ENCODE measurements at places on chromosomes 13 and 19.

GRCh38 chr13:100382785-100383184 is 205.8 kb downstream of the GGACT start:
- no peak for DNase-seq

GRCh38 chr19:54484451-54484850 is 11.4 kb upstream of the CDC42EP5 start:
- DNase-seq, result no peak

DNA sequence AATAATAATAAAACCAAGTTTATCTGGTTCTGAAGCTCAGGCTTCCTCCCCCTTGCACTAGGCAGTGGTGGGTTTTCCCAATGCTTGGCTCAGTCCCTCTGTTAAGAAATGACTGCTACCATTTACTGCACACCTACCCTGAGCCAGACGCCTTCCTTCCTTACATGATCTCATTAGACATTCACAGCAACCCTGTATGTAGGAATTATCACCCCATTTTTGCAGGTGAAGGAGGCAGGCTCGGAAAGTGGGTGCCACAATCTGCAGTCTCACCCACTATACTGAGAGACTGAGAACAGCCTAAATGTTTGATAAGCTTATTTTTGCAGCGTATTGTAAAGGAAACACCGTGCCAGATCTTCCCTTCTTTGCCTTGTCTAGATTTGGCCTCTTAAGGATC is 18.3 kb upstream of the CACNG8 start:
- DNase-seq, result no peak

DNA sequence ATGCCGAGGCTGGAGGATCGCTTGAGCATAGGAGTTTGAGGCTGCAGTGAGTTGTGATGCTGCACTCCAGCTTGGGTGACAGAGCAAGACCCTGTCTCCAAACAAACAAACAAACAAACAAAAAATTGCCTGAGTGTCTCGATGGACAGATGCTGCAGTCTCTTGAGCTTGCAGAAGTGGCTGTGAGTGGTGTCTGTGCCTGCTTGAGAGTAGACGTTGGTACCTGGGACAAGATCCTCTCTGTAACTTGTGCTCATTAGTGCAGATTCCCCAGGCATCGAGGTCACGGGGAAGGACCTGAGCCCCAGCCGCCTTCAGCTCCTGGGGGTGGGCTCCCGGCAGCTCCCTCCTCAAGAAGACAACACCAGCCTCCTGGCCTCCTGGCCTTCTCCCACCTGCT is 8.6 kb upstream of the C5AR2 start:
- no peak for DNase-seq

GRCh38 chr19:31146015-31146414 is 203.2 kb downstream of the TSHZ3 start:
- DNase-seq, result no peak

- no peak for DNase-seq
These were observed 115.7 kb upstream of the STARD13 start for GRCh38 chr13:33401238-33401637.

DNA sequence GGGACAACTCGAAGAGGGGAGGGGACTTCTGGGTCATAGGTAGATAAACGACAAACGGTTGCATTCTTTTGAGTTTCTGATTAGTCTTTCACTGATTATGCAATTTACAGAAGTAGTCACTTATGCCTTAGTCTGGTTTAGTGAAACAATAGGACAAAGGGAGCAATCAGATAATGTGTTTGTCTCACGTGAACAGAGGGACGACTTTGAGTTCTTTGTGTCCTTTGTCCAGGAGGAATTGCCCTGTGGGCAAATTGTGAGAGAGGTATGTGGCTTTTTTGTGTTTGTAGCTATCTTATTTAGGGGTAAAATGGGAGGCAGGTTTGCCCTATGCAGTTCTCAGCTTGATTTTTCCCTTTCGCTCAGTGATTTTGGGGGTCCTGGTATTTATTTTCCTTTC is 362.9 kb upstream of the PCDH20 start:
- DNase-seq, result no peak

GRCh38 chr13:109385242-109385560 is 401.2 kb downstream of the IRS2 start:
- no peak for DNase-seq

DNA sequence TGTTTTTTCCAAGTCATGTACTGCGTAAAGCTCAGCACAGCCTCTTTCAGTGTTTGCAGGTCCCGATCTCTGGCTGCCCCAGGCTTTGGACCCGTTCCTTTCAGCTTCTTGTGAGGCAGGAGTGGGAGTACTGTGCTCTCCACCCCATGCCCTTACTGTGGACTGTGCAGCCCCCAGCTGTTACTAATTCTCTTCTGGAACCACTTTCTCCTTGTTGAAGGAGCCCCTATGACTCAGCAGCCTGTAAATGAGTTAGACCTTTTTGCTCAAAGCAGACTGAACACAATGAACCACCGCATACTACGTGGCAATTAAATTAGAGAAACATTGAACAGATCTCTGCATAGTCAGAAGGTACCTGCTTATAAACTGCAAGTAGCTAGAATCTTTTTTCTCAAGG is 39.0 kb downstream of the SERTM1 start:
- no peak for DNase-seq

DNA sequence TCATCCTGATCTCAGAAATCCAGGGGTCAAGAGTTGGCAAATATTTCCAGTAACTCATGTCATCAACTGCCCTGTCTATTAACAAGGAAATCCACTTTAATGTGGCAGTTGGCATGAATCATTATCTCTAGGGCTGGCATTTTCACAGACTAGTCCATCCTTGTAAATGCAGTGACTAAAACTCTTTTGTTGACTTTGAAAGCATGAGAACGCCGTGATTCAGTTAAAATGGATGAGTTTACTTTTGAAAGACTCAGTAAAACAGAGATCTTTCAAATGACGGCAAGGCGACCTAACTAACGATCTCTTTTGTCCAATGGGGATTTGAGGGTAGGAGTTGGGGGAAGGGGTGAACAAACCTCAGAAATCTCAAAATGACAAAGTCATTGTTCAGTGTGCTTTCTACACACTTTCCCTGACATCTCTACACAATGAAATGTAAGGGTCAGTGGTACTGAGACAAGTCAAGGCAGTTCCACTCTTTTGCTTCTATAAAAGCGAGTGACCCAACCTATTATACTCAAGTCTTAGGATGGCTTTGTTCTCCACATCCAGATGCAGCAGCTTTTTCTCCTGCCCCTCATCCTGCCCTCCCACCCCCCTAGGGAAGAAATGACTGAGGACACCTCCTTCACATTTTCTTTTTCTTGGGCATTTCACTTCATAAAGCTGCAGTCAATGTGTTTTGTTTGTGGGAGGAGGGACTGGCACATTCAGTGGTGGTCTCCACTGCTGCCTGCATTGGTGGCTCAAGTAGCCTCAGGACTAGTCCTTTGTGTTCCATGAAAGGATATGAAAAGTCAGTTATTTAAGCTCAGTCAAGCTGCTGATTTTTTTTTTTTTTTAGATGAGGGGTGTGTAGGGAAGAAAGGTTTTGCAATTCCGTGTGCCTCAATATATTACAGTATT is 200.5 kb downstream of the ABCC4 start:
- peak; percentile 98 for DNase-seq

Data from A549 (cell line).